Fibroblast of skin of right biceps (primary cell): ENCODE measurements at places on chromosomes 7 and 10.
A peak's percentile ranks its signal among the peaks of the same experiment; 100 is the strongest.

DNA sequence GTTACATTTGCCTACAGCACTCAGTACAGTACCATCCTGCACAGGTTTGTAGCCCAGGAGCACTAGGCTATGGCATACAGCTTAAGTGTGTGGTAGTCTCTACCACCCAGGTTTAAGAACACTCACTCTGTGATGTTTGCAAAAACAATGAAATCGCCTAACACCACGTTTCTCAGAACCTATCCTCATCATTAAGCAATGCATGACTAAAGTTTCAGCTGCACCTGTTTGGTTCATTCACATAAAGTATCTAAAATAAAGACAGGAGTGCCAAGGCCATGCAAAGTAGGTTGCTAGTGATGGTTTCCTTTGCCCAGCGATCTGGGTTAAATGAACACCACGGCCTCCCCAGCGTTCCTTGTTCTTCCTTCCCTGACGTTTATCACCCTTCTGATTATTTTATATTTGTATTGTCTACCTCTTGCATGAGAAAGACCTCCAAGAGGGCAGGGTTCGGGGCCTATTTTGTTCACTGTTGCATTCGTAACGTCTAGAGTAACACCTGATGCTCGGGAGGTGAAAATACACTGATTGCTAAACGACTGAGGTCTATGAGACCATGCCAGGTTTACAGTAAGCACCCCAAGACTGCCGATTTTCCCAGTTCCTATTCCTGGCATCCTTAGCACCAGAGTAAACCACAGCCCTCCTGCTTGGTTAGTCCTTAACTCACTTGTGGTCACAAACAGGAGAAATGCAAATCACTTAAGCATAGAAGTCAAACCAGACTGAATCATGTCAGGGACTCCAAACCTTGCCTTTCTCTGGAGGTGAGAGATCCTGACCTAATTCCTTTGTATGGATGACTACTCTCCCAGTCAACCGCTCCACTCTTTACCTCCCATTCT lies 204.1 kb upstream of the NFE2L3 start:
- DNase-seq = no peak

DNA sequence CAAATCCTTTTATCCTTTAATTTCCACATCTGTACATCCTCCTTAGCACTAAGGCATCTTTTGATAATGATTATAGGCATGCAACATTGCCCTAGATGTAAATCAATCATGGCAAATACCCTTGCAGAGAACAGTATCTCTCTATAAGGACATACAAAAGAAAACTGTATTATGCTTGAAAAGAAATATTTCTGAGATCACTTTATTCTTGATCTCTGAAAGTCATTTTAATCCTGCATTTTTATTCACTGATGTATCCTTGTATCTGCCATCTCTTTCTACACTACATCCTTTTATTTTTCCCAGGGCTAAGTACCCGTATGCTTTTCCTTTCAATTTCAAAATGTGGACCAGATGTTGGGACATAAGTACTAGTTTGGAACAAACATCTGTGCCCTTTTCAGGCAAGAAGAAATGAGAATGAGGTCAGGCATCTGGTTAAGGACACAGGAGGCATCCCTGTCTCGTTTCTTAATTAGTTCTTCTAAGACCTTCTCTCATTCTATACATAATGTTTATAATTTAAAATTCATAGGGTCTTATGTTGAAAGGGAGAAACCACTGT lies 338.6 kb downstream of the CNTNAP2 start:
- DNase-seq = no peak

DNA sequence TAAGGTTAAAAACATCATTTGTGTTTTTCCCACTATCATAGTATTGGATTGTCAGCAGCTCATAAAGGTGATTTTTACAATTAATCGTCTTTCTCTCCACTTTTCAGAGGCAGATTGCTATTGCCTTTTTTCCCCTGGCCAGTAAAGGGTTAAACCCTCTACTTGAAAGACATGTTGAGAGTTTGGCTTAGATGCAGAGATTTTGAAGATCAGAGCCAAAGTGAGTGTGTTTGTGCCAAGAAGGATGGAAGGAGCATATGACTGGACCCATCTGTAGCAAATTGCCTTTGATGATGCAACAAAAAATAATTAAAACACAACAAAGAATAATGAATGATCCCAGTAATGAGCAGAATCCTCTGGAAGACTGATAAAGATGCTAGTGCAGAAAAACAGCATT lies 373.1 kb downstream of the MALRD1 start:
- DNase-seq = no peak

GRCh38 chr10:100182281-100182680 lies 3.5 kb downstream of the ERLIN1 start:
- no peak for DNase-seq

DNA sequence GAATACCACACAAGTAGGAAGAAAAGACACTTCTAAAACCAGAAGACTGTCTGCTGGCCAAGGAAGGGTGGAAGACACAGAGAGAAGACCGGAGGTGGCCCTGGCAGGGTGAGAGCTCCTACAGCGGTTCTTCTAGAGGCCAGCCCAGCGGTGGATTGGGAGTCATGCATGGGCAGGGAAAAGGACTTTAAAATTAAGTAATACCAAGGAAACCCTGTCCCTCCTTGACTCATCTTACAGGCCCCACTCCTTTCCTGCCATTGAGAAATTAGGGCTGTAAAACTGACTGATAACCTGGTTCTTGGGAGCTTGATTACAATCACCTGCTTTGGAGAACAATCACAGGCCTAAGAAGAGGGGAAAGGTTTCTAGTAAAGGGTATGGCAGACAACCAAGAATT lies 16.1 kb downstream of the CALML3 start:
- no peak for DNase-seq

DNA sequence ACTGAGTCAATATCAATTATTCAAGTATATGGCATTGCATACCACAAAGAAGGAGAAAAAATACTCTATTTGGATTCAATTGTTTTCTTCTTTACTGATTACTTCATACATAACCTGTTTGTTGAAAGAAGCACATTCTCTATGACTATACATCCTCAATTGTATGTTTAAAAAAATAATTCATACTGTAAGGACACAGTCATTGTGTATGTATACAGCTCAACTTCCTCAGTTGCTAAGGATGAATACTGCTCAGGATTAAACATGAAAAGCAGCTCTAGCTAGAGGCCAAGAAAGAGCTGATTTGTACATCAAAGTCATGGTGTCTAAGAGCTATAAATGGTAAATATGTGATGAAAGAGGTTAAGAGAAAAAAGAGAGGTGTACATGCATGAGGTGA lies 15.8 kb upstream of the BPGM start:
- DNase-seq = no peak

DNA sequence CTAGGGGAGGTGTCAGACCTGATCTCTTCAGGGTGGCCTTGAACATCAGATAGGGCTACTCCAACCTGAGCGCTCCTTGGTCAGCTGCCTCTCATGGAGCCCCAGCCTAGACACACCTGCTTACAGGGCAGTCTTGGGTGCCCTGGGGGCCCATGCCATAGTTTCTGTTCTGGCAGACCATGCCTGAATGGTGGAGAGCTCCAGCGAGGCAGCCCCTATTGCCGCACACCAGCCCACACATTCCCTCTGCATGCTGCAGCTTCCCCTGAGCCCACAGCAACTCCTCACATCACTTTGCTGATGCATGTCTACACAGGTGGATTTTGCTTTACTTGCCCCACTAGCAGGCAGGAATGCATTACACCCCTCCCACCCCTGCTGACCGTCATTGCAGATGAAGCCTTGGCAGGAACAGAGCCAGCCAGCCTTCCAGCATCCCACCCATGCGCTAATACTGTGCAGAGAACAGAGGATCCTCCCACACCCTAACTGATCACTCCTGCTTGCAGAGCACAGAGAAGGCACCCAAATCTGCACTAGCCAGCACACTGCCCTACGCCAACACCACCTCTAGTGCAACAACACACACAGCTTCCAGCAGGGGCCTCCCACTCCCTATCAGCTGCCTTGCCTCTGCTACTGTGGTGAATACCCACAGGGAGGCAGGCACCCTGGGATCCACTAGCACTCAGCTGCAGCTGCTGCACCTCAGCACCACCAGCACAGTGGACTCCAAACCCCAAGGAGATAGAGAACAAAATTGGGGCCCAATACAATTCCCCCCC lies 43.0 kb upstream of the GRM3 start:
- no peak for DNase-seq

GRCh38 chr7:159155410-159155809 lies 10.7 kb upstream of the VIPR2 start:
- DNase-seq = no peak

- peak; percentile 84 for DNase-seq
Measured at GRCh38 chr7:47379629-47380324, 202.1 kb downstream of the TNS3 start.

DNA sequence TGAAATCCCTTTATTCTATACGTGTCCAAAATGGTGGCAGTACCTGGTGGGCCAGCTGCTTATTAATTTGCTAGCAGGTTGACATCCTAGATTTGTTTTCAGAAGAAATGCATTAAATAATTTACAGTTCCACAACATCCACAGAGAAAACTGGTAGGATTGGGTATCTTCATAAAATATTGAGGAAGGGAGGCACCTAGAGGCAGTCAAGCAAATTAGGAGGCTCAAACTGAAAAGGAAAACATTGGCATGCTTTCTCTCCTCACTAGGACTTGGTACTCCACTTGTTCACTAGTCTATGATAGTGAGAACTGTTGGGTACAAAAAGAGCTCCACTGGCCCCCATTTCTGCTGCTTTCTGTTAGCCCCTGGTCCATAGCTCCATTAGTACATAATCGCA lies 18.3 kb upstream of the LRGUK start:
- DNase-seq = no peak

DNA sequence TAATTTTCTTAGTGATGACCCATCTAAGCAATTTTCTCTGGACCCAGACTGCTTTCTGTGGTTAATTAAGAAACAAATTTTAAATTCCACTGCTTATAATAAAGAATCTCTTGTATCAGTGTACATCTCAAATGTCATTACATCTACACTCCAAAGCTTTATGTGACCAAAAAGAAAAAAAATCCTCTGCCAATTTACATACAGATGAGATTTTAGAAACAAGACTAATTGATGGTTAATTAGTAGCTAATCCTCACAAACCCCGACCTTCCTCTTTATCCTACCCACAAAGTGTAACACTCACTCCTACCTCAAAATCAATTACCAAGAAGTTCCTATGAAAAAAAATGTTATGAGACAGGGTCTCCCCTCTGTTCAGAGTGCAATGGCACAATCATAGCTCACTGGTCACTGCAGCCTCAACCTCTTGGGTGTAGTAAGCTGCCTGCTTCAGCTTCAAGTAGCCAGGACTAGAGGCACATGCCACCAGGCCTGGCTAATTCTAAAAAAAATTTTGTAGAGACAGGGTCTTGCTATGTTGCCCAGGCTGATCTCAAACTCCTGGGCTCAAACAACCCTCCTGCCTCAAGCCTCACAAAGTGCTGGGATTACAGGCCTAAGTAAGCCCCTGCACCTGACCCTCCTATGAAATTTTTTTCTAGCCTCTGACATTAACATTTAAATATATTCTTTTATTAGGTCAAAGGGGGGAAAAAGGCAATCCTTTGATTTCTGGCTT lies 14.8 kb downstream of the KIF5B start:
- no peak for DNase-seq

DNA sequence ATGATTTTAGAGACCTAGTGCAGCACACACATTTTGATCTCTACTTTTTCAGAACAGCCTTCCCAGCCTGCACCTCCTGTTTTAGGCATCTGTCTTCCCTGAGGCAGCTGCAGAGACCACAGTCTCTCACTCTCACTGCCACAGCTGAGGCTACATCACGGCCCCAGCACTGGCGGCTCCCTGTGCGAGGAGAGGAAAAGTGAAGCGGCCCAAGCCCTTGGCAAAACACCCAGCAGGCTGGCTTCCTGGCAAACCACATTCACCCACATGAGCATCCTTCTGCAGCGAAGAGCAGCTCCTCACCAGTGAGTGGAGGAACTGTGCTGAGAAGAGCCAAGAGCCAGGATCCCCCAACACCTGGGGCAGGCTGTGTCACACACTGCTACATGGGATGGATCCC lies 14.0 kb downstream of the HUS1 start:
- DNase-seq = no peak

- DNase-seq = no peak
Measured at GRCh38 chr7:33392148-33392547, 262.8 kb downstream of the BBS9 start.

- DNase-seq = peak; percentile 12
Measured at GRCh38 chr7:81187753-81188152, 268.9 kb upstream of the SEMA3C start.

- DNase-seq = peak; percentile 70
Measured at GRCh38 chr10:86648704-86649427, 5.5 kb upstream of the OPN4 start.

DNA sequence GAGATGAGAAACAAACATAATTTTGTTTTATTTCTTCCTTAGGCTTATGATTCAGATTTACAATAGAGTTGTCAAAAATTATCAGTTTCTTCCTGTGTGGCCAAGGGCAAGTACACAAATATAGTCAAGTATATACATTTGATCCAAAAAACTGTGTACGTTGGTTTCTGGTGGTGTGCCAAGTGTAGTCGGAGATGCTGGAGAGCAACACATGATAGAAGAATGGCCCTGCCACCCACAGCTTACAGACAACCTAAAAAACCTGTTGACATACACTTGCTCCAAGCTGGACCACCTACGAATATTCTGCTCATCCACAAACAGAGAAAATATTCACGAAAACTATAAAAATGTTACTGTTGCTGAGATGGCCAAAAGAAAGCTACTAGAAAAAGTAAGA lies 890.8 kb upstream of the PHF14 start:
- DNase-seq = no peak

DNA sequence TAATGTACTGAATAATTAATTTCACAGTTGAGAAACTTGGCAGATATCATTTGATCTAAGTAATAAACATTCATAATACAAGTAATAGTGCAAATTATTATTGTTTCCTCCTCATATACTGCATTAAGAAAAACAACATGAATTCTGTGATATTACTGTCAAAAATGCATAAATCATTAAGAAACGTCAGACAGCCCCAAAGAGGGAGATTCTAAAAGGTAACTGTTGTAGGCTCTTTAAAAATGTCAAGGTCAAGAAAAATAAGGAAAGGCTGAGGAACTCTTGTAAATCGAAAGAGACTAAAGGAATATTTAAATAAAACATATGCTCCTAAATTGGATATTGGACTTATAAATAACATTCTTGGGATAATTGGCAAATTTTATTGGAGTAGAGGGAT lies 67.9 kb downstream of the CABCOCO1 start:
- no peak for DNase-seq

DNA sequence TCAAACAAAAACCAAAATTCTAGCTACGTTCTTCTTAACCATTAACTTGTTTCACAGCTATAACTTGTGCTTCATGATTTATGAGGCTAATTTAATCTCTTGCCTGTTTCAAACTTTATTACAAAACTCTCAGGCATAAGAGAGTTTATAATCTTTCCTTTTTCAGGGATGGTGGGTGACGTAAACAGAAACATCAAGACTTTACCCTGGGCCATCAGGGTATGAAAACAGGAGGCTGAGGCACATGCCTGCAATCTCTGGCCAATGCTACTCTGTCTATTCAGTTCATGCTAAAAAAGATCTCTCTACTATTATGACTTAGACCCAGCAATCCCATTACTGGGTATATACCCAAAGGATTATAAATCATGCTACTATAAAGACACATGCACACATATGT lies 55.9 kb upstream of the VWC2 start:
- DNase-seq = no peak
